ENCODE measurements at places on chromosomes 3 and 15. TPM values are rescaled to one million over a fixed set of nuclear protein-coding genes. Genes with fewer than 3 reads are reported as not detected.

- H3K27me3 ChIP-seq: peaks cover 12% of the 10 kb centered on the region
- peaks cover 5% of the 10 kb centered on the region for H3K4me1 ChIP-seq
- H3K4me3 ChIP-seq: no peak overlapping the region
Observed at GRCh38 chr3:72459588-72459987, 388.7 kb downstream of the SHQ1 start.

DNA sequence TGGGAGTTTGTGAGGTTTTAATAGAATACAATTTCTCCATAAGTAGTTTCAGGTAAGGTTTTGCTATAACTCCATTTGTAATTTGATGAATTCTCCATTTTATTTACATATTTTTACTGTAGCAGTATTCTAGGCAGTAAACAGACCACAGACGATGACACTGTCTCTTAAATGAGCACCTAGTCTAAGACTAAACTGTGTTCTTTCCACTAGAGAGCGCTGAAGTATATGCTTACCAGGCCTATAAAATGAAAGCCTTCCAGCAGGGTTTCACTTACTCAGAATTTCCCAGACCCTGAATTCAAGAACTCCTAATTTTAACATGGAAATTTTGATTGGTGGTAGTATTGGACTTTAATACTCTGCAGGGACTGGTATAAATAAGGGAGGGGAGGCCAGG, 41.6 kb downstream of the POLG start:
- no peak for DNase-seq
- H3K27me3 ChIP-seq: no peaks in the 10 kb centered on the region
- peaks cover under 1% of the 10 kb centered on the region for H3K4me1 ChIP-seq
- peaks cover 41% of the 10 kb centered on the region for H3K36me3 ChIP-seq

TGM4 gene
- not detected for total RNA-seq

GRCh38 chr3:115245899-115246298, 98.8 kb upstream of the ZBTB20 start:
- no peaks in the 10 kb centered on the region for H3K4me1 ChIP-seq
- no peak overlapping the region for H3K4me3 ChIP-seq
- peaks cover 2% of the 10 kb centered on the region for H3K27me3 ChIP-seq
- H3K27ac ChIP-seq: no peak overlapping the region
- H3K36me3 ChIP-seq: no peaks in the 10 kb centered on the region

PTH1R gene
- total RNA-seq: not detected

CCR1 gene
- 63.9 TPM for total RNA-seq

- H3K27me3 ChIP-seq: no peaks in the 10 kb centered on the region
- H3K4me1 ChIP-seq: no peaks in the 10 kb centered on the region
- H3K36me3 ChIP-seq: no peaks in the 10 kb centered on the region
- H3K4me3 ChIP-seq: no peak overlapping the region
- no peak for DNase-seq
Observed at GRCh38 chr3:137360531-137361201, 402.9 kb downstream of the IL20RB start.

AQP9 gene
- total RNA-seq: 0.30 TPM

ATXN7 gene
- total RNA-seq: 91.8 TPM

GRCh38 chr3:73866846-73867245, 242.1 kb upstream of the PDZRN3 start:
- H3K4me1 ChIP-seq: no peaks in the 10 kb centered on the region
- no peaks in the 10 kb centered on the region for H3K27me3 ChIP-seq
- H3K4me3 ChIP-seq: no peak overlapping the region
- no peaks in the 10 kb centered on the region for H3K36me3 ChIP-seq
- no peak for DNase-seq
- no peak overlapping the region for H3K27ac ChIP-seq

DNA sequence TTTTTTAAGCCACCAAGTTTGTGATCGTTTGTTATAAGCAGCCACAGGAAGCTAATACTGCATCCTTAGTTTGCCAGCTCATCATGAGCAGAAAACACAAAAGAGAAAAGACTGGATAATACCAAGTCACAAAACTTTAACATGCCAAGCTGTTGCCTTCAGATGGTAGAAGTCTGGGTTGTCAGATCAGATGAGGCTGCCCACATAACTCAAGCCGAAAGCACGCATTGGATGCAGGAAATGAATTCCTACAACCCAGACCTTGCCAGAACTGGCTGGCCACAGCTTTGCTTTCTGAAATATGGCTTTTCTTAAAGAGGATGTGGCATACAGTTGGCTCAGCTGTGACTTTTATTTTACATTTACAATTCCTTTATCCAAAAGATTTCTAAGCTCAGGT, 118.3 kb upstream of the NEO1 start:
- DNase-seq: no peak
- no peaks in the 10 kb centered on the region for H3K36me3 ChIP-seq
- peaks cover 23% of the 10 kb centered on the region for H3K27me3 ChIP-seq
- no peaks in the 10 kb centered on the region for H3K4me1 ChIP-seq

PEX11A gene
- total RNA-seq: 3.7 TPM

GRCh38 chr3:2944628-2945027, 165.5 kb downstream of the IL5RA start:
- H3K4me3 ChIP-seq: no peak overlapping the region
- no peak overlapping the region for H3K27ac ChIP-seq
- DNase-seq: no peak
- H3K27me3 ChIP-seq: peaks cover 11% of the 10 kb centered on the region
- no peaks in the 10 kb centered on the region for H3K4me1 ChIP-seq
- no peaks in the 10 kb centered on the region for H3K36me3 ChIP-seq

TASOR gene
- 79.1 TPM for total RNA-seq

- H3K36me3 ChIP-seq: no peaks in the 10 kb centered on the region
- peaks cover 11% of the 10 kb centered on the region for H3K4me1 ChIP-seq
- H3K27ac ChIP-seq: peak overlapping the region; percentile 88
Observed at GRCh38 chr3:126498929-126499328, 18.6 kb downstream of the UROC1 start.

DNA sequence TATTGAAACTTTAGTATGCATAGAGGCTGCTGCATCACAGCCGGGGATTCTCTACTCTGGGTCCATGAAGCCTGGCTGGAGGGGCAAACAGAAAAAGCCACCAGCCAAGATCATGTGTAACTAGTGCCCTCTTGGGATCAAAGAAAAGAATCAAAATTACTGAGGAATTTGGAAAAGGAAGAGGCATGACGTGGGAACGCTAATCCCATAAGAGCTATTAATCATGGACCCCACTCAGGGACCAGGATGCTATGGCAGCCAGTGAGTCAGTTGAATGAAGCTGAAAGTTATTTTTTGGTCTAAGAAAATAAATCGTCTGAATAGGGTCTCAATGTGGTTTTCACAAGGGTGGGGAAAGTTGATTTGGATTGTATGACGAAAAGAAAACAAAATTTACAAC, 1165.1 kb downstream of the ROBO2 start:
- no peaks in the 10 kb centered on the region for H3K27me3 ChIP-seq
- H3K27ac ChIP-seq: no peak overlapping the region
- no peaks in the 10 kb centered on the region for H3K4me1 ChIP-seq
- DNase-seq: no peak
- no peak overlapping the region for H3K4me3 ChIP-seq

DNA sequence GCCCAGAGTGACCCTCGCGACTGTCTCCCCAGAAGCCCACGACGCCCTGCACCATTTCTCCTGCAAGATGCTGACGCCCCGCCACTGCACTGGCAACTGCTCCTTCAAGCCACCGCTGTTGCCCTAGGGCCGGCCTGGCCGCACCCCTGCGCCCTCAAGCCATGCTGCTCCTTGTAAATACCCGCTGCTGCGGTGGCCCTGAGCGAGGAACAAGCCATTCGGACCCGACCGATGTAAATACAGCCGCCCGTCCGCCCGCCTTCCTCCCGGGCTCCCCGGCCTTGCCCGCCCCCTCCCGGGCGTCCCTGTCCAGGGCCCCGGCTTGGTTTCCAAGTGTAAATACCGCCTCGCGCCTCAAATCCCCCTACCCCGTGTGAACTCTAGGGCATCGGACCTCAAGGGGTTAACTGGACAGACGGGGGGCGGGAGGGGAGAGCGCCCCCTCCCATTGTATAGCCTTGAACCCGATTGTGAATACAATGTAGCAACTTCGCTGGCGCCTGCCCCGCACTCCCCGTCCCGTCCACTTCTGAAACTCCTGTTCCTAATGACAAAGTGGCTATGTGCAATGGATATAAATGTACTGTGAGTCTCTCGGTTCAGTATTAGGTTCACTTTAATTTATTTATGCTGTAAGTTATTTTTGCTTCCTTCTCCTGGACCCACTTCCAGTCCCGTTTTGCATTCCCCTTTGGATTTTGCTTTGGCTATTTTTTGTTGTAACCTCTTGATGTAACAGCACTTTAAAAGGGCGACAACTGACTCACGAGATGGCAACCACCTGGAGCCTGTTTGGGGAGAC, 5.9 kb downstream of the RNU6-1 start:
- H3K27me3 ChIP-seq: peaks cover 83% of the 10 kb centered on the region
- H3K27ac ChIP-seq: no peak overlapping the region
- peak overlapping the region; percentile 78 for H3K4me3 ChIP-seq
- DNase-seq: peak; percentile 73
- H3K36me3 ChIP-seq: no peaks in the 10 kb centered on the region

C2CD4A gene
- total RNA-seq: not detected

DNA sequence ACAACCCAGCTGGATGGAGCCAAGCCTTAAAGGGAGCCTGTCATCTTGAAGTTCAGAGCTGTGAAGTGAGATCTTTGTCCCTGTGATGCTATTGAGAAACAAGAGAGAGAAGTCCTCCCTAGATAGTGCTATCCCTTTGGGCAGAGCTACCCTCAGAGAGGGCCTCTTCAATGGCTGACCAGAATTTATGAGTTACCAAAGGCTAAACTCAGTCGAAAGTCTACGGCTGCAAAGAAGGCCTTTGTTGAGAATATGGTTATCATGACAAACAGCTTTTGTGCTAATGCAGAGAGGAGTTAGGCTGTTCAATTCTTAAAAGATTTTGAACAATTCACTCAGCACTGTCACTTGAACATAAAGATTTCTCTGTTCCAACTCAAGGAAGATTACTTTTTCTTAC, 65.9 kb upstream of the C3orf80 start:
- no peak for DNase-seq
- H3K27ac ChIP-seq: no peak overlapping the region
- no peak overlapping the region for H3K4me3 ChIP-seq

TMED3 gene
- total RNA-seq: 31.8 TPM

DNA sequence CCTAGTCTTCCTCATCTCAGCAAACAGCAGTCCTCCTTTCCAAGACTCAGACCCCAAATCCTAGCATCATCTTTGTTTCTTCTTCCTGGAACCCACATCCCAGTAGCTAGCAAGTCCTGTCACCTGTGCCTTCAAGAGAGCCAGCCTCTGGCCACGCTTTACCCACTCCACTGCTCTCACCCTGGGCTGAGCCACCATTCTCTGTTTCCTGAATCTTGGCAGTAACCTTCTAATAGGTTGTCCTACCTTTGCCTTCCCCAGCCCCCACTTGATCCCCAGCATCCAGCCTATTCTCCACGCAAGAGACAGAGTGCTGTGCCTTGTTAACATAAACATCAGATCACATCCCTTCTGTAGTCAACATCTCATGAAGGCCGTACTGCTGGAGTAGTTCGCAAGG, 323.4 kb downstream of the LRTM1 start:
- no peak for DNase-seq
- H3K4me3 ChIP-seq: no peak overlapping the region
- no peaks in the 10 kb centered on the region for H3K36me3 ChIP-seq
- H3K27me3 ChIP-seq: no peaks in the 10 kb centered on the region
- H3K4me1 ChIP-seq: no peaks in the 10 kb centered on the region
- H3K27ac ChIP-seq: no peak overlapping the region

GRCh38 chr3:45994419-45995235, 997 bp downstream of the FYCO1 start:
- DNase-seq: peak; percentile 67
- peaks cover 15% of the 10 kb centered on the region for H3K27me3 ChIP-seq
- peak overlapping the region; percentile 93 for H3K4me3 ChIP-seq
- H3K27ac ChIP-seq: peak overlapping the region; percentile 90
- peaks cover 29% of the 10 kb centered on the region for H3K36me3 ChIP-seq
- H3K4me1 ChIP-seq: peaks cover 51% of the 10 kb centered on the region

C15orf62 gene
- 2.4 TPM for total RNA-seq

- no peak for DNase-seq
- H3K36me3 ChIP-seq: no peaks in the 10 kb centered on the region
- no peaks in the 10 kb centered on the region for H3K27me3 ChIP-seq
- no peaks in the 10 kb centered on the region for H3K4me1 ChIP-seq
Observed at GRCh38 chr3:21920421-21920861, 169.4 kb upstream of the ZNF385D start.

DNA sequence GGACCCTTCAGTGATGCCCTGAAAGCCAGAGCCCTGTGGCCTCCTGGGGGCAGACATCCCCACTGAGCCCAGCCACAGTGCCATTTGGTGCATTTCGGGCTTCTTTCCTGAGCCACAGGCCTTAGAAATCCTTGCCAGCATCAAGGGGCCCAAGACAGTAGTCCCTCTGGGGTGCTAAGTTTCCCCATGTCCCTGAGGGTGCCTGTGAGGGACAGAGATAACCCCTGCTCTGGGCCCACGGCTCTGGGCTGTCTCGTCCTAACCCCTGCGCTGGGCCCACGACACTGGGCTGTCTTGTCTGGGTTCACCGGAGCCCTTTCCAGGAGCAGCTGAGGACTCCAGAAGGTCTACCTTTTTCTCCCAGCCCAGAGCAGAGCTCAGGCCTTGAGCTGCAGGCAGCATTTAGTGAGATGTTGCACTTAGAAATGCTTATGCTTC, 45.1 kb upstream of the FGD5 start:
- H3K36me3 ChIP-seq: no peaks in the 10 kb centered on the region
- peaks cover 9% of the 10 kb centered on the region for H3K27me3 ChIP-seq
- H3K4me1 ChIP-seq: no peaks in the 10 kb centered on the region
- no peak for DNase-seq

ATP8B4 gene
- 25.0 TPM for total RNA-seq

DNA sequence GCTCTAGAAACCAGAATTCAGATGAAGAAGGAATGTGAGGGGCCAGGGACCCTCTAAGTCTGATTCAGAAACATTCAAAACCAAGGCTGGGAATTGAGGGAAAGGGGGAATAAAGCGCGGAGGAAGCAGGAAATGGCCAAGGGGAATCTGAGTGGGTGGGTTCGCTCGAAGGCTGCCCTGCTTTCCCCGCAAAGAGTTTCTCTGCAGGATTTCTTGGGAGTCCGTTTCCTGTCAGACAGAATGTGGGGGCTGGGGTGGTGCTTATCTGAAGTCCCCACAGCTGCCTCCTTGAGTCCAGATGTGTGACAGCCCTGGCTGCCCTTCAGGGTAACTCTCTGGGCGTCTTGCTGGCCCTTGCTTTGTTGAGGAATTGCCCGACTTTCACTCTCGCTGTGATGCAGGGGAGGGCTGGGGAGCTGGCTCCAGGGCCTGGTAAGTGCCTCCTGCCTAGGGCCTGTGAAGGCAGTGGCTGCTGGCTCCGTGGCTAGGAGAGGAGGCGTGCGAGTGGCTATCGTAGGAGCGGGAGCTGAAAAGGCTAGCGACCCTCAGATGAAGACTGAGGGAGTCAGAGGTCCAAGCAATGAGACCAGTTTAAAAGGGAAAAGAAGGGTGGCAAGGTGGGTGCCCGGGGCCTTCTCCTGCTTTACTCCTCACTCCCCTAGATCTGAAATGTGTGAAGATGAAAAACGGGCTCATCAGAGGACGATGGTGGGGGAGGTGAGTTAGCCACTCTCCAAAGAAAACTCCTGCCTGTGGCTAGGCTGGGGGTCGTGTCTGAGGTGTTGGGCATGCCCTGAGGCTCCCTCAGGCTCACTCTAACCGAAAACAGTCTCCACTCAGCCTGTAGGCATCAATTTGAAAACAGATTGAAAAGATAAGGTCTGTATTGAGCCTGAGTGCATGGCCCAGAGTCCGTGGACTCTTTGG, 143.9 kb upstream of the UMPS start:
- no peak overlapping the region for H3K4me3 ChIP-seq
- peaks cover 19% of the 10 kb centered on the region for H3K4me1 ChIP-seq
- peaks cover 3% of the 10 kb centered on the region for H3K36me3 ChIP-seq
- no peak overlapping the region for H3K27ac ChIP-seq
- DNase-seq: no peak
